Activated gamma-delta T cell (primary cell): ENCODE measurements at places on chromosomes 16 and 17.

- no peak for DNase-seq
Measured at GRCh38 chr17:29212681-29213121, 32.5 kb upstream of the MYO18A start.

GRCh38 chr17:30333503-30334360 is at the start of gene TMIGD1:
Gene TMIGD1, minus strand, starts transcription at chr17:30334057. Its CDS starts 1,924 bp downstream, at chr17:30332133.
- DNase-seq: no peak

GRCh38 chr16:50696575-50697420 is 3.4 kb downstream of the NOD2 start:
- DNase-seq: no peak

DNA sequence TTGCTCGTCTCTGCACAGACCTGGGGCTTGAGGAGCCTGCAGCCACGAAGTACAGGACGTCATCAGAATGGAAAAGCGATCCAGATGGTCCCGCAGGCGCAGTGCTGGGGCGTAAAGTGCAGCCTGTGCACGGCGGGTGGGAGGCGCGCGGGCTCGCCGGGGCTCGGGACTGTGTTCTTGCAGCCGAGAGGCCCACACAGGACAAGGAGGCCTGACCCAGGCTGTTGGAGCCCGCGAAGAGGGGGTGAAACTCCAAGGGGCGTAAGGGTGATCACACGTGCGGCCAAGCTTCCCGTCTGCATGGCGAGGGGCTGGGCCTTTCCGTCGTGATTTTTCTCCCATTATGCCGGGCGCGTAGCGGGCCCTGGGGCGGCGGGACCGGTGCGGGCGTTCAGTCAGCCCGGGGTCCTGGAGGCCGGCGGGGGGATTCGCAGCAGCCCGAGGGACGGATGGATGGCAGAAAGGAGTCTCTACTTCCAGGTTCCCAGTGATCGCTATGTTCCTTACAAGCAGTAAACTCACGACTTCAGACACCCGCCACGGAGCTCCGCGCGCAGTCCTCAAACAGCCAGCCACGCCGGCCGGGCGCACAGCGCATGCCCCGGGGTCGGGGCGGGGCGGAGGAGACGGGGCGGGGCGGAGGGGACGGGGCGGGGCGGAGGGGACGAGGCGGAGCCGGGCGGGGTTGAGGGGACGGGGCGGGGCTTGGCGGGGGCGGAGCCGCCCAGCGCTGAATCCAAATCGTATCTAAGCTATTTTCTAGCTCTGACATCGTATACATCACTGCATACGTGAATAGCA is 141.0 kb upstream of the KCNJ18 start:
- DNase-seq: peak; percentile 71

GRCh38 chr16:30379158-30379783 is 3.1 kb downstream of the SEPTIN1 start:
- no peak for DNase-seq

- DNase-seq: no peak
Measured at GRCh38 chr17:3977387-3977786, 13.2 kb upstream of the ATP2A3 start.

- DNase-seq: no peak
Measured at GRCh38 chr16:21694609-21695008, 30.8 kb downstream of the OTOA start.

DNA sequence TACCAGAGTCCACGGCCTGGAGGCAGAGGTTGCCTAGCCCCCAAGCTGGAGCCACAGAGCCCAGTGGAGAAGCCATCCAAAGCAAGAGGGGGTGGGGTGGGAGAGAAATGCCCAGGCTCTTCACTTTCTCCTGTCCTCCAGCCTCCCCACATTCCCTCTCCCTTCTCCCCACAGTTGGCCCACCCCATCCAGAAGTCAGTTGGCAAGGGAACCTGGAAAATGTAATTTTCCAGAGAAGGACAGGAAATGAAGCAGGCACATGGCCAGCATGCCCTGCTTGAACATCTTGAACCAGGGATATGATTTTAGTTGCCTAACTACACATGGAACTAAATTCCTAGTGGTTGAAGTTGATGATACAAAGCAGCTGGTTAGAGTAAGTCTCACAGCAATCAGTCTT is 73.3 kb upstream of the IRX6 start:
- DNase-seq: no peak

DNA sequence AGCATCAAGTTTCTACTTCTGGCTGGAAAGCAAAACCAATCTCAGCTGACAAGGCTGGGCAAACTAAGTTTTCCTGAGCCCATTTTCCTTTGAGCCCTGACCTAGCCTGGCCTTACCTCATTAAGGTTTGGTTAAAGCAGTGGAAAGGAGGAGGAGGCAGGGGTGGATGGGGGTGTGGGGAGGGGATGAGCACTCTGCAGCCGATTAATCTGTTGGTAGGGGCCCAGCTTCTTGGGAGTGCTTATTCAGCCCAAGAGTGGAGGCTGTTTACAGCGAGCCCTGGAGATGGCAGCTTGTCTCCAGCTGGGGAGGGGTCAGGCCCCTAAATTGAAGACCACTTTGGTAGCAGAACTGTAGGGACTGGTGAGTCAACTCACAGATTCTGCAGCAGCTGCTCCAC is 12.0 kb downstream of the SMCR8 start:
- DNase-seq: no peak
